Panc1 (cell line): ENCODE measurements at places on chromosomes 5 and 9. TPM values are rescaled to one million over a fixed set of nuclear protein-coding genes. Genes with fewer than 3 reads are reported as not detected.

The PDE8B gene
- 0.62 TPM for total RNA-seq

GRCh38 chr5:69209602-69210001 is 20.2 kb downstream of the CENPH start:
- no peak for DNase-seq

GRCh38 chr5:172806897-172807672 is 27.0 kb upstream of the ERGIC1 start:
- DNase-seq = no peak

DNA sequence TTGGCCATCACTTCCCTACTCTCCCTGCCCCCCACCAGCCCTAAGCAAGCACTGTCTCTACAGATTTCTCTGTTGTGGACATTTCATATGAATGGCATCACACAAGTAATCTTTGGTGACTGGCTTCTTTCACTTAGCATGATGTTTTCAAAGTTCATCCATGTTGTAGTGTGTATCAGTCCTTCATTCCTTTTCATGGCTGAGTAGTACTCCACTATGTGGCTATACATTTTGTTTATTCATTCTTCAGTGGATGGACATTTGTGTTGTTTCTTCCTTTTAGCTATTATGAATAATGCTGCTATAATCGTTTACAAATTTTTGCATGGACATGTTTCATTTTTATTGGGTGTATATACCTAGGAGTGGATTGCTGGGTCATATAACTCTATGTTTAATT is 84.1 kb downstream of the DAP start:
- no peak for DNase-seq

DNA sequence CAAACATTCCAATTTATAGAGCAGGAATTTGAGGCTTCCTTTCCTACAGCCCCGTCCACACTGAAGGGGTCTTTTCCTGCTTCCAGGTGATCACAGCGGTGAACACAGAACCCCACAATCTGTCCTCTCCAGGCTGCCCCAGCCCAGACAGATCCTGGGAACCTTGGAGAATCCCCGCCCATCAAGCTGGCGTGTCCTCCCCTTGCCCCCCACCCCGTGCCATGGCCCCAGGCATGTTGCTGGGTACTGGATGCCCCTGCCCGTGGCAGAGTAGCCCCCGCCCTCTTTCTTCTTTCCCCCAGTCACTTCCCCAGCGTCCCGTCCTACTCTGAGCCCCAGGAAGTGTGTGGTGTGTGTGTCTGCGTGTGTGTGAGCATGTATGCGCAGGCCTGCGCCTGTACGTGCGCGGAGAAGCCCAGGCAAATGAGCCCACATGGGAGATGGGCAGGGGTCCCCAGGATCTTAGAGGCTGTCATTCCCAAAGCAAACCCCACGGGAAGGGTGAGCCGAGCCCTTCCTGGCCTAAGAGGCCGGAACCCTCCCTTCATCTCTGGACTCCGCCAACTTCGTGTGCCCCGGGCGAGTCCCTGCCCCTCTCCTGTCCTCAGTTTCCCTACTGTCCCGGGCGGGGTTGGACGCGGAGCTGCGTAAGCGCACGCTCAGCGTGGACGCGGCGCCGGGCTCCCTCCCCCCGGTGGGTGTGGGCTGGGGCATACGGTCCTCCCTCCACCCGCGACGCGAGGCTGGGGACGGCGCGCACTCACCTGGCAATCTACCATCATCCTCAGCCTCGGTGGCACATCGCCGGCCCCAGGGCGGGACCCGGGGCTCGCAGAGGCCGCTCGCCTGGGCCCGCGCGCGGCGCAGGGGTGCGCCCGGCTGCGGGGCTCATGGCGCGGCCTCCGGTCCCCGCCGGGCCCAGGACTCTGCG is 15.2 kb downstream of the GBGT1 start:
- no peak for DNase-seq

The C9orf153 gene
- not detected for total RNA-seq

DNA sequence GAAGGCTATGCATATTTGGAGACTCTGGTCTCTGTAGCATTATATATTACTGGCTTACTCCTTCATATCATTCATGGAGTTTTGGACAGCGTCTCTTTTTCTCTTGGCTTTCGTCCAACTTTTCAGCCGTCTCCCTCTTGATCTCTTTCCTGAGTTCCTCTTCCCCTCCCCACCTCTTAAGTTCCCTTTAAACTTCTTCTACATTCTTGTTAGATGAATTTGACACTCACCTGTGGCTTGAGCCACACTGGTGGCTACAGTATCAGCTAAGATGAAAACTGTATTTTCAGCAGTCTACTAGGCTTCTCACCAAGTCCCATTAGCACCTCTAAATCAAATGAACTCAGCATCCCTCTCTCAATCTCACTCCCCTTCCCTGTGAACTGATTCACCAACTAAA is 128.1 kb downstream of the STARD4 start:
- no peak for DNase-seq

GRCh38 chr9:20376731-20377375 is 245.4 kb downstream of the MLLT3 start:
- no peak for DNase-seq

DNA sequence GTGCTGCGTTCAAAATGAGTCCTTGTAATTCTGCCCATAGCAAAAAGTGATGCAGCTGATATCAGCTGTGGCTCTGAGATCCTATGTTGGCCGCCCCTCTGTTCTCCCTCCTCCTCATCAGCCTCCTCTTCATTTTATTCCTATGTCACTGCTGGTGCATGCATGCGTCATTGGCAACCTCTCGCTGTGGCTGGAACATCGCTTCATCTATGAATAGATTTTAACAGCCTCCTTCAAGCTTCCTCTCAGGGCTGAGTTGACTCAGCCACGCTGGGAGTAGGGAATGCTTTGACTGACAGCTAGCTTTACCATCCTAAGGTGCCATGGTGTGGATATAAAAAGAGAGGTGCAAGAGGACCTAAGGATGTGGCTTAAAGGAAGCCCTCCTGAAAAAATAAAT is 303.5 kb downstream of the PLK2 start:
- no peak for DNase-seq

DNA sequence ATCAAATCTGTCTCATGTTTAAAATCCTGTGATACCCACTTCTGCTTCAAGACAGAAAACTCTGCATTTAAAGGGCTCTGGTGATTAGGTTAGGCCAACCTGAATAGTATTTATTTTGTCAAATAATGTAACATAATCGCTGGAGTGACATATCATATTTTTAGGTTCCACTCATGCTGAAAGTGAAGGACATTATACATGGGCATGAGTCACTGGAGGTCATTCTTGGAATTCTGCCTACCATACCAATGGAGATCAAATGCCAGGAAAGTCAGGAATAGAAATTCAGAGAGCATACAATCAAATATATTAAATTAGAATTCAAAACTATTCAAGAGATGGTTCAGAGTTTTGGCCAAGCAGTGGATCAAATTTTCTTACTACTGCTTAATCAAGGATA is 97.1 kb upstream of the PRSS3 start:
- no peak for DNase-seq

DNA sequence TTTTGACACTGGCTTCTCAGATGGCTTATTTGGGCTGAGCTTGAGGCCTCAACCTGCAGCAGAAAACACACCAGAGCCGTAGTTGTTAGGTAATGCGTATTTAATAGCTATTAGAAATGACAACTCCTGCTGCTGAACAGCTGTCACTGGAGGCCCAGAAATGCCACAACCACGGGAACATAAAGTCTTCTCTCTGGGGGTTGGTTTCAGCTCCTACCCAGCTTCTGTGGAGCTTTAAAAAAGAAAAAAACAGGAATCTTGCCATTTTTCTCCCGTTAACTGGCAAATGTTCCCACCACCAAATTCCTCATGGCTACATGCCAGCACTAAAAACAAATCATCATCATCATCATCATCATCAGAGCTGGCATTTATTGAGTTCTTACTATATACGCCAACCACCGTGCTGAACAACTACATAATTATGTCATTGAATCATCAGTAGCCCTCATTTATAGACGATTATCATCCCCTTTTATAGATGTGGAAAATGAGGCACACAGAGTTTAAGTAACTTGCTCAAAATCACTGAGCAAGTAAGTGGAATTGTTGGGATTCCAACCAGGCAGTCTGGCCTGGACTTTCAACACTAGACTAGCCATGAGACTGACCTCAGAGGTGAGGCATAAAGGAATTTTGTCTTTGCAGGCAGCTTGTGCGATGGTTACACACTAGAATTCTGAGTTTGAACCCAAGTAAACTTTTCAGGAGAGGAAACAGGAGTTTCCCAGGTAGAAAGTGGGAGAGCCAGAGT is 185.3 kb upstream of the WWC1 start:
- DNase-seq = no peak

DNA sequence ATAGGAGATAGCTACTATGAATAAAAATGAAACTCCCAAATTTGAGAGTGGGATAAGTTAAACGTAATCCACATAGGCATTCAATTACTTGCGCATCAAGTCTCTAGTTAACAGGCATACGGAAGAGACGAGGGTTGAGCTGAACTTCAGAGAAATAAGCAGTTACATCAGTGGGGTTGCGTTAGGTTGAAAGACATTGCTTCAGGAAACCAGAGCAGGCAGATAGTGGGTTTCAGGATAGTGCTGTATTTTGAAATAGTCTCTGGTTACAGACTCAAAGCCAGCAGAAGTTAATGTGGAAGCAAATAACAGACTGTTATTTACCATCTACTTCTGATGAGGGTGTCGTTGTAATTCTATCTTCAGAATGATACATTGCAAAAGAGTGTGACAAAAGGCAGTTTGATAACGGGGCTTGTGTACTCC is 533.4 kb downstream of the PDE4D start:
- DNase-seq = no peak

DNA sequence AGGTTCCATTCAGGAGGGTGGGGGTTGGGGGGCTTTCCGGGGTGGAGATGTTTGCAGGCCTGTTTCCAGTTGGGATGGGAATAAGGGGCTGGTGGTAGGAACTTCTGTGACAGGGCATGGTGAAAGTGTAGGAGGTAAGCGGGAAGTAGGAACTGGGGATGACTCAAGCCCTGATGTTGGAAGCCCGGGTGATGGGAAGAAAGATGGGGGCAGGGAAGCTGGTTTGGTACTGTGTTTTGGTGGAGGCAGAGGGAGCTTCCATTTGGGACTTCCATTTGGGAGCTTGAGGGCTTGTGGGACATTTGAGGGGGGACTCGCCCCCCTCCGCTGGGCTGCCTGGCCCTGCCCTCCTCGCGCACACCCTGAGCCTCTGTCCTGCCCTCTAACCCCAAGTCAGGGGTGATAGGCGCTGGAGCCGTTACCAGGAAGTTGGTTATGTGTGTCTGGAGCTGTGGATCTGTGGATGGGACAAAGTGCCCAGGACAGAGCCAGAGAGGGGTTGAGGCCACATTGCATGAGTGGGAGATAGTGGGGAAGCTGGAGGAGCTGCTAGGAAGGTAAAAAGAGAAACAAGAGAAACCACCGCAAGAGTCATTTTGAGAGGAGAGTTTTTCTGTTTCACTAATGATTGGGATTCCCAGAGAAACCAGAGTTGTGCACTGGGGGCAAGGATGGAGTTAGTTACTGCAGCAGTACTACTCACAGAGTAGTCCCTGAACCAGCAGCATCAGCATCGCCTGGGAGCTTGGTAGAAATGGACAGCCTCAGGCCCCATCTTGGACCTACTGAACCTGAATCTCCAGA is 6.6 kb downstream of the RGS14 start:
- no peak for DNase-seq

The MCTP1 gene
- 39.8 TPM for total RNA-seq

The MYORG gene
- 9.7 TPM for total RNA-seq

The IL3 gene
- not detected for total RNA-seq

DNA sequence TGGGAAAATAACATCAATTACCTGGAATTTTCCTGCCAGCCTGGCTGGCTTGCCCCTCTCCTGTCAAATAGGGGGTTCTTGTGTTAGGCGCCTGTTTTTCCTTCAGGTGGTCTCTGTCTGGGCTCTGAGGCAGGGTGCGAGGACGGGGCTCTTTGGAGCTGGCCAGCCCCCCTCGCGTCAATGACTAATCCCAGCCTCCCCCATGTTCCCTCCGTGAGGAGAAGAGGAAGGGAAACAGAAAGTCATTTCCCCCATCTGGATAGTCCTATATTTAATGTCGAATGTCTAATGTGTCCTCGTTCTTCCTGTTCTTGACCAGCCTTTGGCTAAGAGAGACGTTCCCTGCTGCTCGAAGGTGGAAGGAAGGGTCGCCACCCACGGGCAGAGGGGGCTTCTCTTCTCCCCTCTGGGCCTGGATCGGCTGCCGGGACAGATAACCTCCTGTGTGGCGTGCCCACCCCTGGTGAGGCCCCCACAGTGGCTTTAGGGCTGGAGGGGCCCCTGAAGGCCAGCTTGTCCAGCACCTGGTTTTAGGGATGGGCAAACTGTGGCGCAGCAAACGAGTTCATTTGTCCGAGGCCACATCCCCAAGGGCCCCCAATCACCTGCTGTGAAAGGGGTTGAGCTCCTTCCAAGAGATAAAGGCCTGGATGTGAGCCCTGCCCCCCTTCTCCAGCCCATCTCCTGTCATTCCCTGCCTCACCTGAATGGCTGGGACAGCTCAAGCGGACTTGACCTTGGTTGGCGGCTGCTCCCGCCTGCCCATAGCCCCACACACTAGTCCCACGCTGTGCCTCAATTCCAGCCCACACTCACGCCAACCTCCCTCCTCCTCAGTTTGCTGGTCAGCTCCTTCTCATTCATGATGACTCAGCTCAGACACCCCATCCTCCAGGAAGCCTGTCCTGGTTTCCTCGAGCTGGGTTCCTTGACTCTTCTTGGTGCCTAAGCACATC is 35.9 kb upstream of the UNC5A start:
- DNase-seq = no peak

DNA sequence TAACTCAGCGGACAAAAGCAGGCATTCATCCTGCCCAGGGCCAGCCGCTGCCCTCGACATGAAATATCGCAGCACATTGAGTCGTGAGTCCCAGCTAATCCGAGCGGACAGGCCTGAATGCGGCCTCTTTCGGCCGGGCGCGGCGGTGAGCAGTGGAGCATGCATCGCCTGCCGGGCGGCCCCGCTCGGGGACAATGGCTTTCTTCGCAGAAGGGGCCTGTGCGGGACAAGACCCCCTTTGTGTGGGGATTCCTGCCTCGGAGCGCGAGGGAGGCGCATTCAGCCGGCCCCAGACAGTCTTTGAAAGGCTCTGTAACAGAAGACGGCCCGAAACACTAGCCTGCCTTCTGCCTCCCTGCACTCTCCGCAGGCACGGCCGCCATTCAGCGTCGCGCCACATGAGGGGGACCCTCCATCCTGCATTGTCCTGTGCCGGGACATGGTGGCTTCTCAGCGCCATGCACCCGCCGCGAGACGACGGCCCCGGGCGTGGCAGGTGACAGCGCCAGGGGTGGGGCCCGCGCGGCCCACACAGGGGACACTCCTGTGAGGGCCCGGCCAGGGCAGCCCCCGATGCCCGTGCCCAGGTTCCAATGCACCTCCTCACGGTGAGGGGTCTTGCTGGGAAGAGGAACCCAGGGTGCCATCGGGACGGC is 52.0 kb downstream of the EXD3 start:
- no peak for DNase-seq
